Choroid plexus epithelial cell (primary cell): ENCODE measurements at places on chromosomes 1 and 21.

GRCh38 chr1:61742620-61743430, 545 bp downstream of the PATJ start:
- DNase-seq, result peak; percentile 28

DNA sequence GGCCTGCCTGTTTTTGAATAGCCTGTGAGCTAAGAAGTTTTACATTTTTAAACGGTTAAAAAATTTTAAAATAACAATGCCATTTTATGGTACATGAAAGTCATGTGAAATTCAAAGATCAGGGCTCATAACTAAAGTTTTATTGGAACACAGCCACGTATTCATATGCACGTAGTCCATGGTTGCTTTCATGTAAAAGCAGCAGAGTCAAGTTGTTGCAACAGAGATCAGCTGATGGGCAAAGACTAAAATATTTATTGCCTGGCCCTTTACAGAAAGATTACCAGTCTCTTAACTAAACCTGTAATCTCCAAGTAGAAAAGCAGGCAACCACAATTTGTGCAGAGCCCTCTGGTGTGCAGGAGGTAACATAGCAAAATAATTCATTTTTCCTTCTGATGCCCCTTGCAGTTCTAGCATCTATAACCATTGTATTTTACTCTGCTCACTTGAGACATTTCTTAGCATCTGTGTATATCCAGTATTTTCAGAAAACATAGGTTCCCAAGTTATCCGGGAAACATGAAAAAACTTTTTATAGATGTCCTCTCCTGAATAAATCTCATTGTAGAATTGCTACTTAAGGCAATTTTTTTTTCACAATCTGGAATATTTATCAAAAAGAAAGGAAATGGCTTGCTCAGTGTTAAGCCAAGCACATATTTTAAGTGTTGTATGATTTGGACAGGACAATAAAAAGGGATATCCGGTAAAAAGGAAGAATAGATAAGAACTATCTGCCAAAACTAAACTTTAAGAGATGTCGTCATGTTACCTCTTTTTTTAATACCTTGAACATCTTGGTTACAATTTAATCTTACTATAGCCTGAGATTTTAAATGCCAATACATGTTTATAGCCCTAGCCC, 430.8 kb downstream of the PLPP3 start:
- DNase-seq, result no peak

GRCh38 chr1:68442822-68443556, 6.8 kb downstream of the RPE65 start:
- peak; percentile 72 for DNase-seq

DNA sequence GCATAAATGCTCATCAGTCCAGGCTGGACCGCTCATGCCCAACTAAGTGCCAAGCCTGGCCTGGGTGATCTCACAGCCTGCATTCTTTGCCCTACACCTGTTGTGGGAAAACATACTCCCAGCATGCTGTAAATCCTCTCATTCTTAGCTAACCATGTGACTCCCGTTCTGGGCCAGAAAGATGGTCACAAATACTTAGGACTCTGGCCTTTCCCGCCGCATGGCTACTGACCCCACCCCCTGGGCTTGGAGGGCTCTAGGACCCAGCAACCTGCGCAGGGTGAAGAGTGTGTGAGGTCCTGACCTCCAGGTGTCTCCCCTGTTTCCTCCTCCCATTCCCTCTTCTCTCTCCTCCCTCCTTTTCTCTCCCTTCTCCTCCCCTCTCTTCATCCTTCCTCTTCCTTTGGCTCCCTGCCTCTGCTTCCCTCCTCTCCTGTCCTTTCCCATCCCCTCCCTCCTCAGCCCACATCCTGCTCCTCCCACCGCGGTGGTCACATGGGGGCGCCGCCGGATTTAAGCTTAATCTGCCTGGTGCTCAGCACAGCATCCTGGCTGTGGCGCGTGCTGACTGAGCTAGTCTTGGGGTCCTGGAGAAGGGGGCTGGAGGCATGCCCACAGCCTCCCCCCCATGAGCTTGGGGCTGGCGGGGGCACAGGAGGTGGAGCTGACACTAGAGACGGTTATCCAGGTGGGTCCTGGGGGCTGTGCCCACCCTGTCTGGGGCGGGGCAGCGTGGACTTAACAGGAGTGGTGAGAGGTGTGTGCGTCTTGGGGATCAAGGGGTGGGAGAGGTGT, at the start of gene CROCC:
Gene CROCC (plus strand): TSS at position 541 of the 795 bp plus-strand sequence. CDS start 88 bp downstream, at position 629.
- peak; percentile 58 for DNase-seq

DNA sequence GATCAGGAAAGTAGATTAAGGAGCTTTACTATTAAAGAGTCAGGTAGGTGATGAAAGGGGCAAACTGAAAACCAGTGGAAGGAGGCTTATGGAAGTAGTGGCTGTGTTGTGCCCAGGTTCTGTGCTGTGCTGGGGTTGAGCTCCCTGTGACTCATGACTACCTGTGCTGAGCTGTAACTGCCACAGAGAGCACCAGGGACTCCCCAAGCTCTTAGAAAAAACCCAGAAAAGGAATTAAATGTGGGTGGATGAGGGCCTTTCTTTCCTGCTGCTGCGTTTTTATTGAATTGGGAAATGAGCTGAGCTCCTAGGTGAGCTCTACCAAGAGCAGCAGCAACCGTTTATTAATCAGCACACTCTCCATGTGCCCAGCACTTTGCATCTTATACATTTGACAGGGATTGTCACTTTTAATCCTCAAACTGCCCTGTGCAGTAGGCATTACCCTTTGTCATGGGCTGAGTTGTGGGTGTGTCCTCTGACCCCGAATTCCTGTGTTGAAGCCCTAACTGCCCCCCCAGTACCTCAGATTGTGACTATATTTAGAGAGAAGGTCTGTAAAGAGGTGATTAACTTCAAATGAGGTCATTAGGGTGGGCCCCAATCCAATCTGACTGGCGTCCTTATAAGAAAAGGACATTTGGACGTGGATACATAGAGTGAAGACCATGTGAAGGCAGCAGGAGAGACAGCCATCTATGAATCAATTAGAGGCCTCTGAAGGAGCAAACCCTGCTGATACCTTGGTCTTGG, 65.4 kb downstream of the AK4 start:
- DNase-seq, result no peak
